ENCODE measurements at places on chromosomes 6 and 20.

GRCh38 chr6:148203970-148204369 lies 138.7 kb upstream of the SASH1 start:
- peak; percentile 66 for DNase-seq

GRCh38 chr6:91097364-91097763 lies 510.5 kb upstream of the MAP3K7 start:
- no peak for DNase-seq

GRCh38 chr6:44002593-44003344 lies 124.5 kb downstream of the MRPL14 start:
- DNase-seq, result no peak

DNA sequence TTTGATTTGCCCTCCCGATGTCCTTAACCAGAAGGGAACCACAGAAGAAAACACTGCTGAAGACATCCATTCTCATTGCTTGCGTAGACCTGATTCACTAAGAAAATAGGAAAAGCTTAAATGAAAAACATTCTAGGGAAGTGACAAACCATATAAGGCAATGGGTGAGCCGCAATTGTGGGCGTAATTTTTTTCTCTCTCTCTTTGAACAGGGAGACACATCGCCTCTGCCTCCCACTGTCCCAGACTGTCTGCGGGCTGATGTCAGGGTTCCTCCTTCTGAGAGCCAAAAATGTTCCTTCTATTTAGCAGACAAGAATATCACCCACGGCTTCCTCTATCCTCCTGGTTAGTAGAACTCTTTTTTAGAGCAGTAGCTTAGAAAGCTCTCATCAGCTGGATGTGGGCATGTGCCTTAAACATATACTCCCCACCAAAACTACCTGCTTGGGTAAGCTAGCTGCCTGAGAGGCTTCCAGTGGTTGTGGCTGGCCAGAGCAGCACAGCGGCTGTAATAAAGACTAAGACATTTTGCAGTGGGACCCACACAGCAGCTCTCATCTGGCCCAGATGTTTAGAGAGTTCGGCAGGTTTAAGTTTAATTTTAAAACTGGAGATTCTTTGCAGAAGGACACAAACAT lies 22.7 kb upstream of the CTAGE9 start:
- no peak for DNase-seq

DNA sequence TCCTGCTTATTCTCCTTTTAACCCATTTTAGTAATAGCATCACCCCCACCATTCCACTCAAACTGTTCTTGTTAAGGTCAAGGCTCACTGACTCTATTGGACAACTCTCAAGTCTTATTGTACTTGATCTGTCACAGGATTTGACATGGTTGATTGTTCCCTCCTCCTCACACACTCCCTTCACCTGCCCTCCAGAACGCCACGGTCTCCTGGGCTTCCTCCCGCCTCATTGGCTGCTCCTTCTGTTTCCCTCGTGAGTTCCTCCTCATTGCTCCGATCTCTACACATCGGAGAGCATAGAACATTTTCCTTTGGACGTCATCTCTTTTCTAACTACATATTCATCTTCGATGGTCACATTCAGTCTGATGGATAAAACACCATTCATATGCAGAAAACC lies 55.1 kb downstream of the STMND1 start:
- no peak for DNase-seq
